ENCODE measurements at places on chromosomes 5 and 9.

DNA sequence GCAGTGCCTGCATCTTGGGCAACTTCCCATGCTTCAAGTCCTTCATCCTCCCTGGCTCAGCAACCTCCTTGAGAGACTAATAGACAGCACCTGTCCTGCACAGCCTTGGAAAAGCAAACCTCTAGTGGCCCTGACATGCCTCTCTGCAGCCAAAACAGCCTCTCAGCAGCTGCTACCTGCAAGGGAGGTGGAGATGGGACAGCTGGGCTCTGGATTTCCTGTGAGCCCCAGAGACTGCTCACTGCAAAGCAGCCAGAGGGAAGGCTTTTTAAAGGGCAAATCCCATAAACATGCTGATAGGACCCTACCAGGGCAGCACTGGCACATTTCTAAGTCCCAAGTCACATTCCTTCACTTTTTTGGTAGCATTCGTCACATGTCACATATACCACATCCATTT lies 31.5 kb upstream of the MYORG start:
- no peak for DNase-seq

DNA sequence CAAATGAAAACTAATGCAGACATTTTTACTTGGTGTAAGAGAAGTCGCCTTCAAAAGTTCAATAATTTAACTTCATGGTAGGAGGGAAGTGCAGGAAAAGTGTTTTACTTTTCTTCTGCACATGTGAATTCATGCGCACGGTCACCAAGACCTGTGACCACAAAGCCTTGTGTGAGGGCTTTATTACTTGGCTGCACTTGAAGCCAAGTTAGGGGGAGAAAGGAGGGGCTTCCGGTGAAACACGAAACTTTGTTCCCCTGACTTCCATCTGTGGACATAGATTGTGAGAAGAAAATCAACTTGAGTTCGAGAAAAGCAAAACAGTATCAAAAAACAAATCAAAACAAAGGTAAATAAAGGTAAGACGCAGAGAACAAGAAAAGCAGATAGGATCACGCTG lies 239.9 kb downstream of the ROR2 start:
- DNase-seq, result no peak

DNA sequence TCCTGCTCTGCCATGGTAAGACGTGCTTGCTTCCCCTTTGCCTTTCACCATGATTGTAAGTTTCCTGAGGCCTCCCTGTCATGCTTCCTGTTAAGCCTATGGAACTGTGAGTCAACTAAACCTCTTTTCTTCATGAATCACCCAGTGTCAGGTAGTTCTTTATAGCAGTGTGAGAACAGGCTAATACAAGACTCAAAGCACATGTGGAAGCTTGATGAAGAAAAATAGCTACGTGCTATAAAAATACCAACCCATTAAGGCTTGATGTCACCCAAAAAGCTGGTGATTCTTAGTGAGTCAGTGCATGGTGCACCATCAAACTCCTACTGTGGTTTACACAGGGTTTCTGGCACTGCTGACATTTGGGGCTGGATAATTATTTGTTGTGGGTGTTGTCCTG lies 332.2 kb downstream of the TMEM167A start:
- no peak for DNase-seq

GRCh38 chr5:51302343-51302742 lies 80.9 kb upstream of the ISL1 start:
- DNase-seq, result no peak

DNA sequence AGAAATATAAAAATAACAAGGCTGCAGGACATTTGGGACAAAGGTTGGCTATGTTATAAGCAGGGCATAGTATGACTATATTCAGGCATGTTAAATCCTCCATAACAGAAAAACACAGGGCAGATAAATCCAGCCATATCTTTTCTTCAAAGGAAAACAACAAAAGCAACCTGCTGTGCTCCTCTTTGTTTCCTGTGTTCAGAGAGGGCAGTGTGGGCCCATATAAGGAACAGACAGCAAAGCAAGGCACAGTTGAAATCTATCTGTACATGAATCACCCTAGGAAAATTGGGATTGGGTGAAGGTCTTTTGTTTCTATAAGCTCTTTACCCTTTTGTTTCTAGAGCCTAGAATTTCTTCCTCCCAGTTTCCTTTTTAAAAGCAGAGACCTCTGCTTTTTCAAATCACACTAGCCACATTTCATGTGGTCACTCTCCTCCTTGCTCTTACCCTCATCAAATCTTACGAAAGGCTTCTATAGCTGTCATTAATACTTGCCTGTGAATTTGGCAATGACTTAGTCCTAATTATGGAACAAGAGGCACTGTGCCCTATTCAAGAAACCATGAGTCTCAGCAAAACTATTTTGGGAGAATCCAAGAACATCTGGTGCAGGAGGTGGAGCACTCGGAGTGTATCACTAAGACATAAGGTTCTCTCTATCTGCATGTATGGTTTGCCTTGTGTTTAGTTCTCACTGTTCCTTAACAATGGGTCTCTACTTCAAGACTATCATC lies 1.8 kb downstream of the GZMA start:
- DNase-seq, result no peak

DNA sequence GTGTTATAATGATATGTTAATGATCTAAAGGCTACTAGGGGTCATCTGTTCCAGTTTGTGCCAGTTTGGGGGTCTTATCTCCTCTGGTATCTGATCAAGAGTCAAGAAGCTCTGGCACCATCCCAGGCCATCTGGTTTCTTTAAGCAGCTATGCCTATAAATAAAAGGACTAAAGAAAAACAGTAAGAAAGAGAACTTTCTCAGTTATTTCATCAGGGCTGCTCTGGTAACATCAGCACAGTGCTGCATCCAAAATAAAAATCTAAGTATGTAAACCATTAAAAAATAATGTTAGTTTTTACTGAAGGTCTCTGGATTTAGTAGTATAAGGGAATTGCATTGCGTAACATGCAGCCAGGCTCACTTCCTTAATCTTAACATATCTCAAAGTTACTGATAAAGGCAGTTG lies 185.0 kb downstream of the NR2F1-AS1 start:
- DNase-seq, result no peak

DNA sequence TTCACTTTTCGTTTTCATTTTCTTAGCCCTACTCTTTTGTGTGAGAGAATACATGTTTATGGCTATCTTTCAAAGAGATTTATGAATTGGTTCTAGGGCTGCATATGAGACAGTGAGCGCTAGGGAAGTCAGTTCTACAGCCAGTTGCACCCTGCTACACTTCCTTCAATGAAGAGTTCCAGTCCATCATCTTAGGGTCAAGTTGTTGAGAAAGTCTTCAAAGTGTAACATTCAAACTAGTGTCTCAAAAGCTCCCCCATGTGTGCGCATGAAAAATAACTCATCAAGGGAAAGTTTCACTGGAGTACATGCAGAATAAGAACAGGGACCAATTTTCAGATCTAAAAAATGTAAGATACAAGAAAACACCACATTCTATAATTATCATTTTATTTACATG lies 317.2 kb downstream of the DEPDC1B start:
- no peak for DNase-seq

DNA sequence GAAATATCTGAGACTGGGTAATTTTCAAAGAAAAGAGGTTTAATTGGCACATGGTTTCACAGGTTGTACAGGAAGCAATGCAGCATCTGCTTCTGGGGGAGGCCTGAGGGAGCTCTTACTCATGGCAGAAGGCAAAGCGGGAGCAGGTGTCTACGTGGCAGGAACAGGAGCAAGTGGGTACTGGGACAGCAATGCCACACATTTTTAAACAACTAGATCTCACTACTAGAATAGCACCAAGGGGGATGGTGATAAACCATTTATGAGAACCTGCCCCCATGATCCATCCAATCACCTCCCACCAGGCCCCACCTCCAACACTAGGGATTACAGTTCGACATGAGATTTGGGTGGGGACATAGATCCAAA lies 47.6 kb upstream of the HOMER1 start:
- no peak for DNase-seq

DNA sequence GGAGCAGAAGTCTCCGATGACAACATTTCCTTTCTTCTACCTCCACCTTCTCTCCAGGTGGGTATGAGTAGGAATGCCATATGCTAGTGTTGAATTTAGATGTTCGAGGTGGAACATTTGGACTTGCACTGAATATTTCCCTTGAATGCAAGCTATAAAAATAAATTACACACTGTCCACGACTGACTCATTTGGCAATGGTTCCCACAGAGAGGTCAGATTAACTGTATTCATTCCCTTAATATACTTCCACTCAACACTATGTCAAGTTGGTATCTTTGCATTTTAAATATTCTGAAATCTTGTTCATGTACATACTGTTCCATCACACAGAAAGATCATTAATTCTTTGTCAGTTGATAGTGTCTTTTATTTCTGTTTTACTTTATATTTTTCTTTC lies 222.6 kb upstream of the PIK3R1 start:
- DNase-seq, result no peak

DNA sequence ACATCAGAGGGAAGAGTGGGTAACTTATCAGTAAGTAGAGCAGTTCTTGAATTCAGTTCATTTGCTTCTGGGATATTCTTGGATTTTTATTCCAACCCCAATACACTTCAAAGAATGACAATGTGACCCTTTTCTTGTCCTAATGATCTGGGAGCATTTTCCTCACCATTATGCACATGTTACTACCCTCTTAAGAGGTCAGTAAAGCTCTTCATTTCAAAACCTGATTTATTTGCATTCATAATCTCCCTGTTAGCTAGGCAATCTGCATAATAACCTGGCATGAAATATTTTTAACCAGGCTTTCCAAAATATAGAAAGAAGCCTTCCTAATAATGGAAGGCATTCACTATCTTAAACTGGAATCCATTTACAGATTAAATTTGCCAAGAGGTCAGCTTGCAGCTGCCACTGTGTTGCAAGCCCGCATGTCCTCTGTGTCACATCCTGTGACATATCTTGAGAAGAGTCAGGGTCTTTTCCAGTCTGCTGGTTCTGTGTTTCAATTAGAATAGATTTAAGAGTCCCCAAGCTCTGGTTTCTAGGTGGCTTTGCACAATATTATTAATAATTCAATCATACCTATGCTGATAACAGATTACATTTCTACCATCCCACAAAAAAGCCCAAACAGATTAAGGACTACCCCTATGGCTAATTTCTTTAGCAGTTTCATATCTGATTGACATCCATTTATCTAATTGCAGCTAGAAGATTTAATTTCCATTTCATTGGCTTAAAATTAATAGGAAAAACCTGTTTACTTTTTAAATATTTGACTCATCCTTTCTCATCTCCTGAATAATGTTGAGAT lies 30.9 kb upstream of the PPP2R2B start:
- DNase-seq, result no peak

DNA sequence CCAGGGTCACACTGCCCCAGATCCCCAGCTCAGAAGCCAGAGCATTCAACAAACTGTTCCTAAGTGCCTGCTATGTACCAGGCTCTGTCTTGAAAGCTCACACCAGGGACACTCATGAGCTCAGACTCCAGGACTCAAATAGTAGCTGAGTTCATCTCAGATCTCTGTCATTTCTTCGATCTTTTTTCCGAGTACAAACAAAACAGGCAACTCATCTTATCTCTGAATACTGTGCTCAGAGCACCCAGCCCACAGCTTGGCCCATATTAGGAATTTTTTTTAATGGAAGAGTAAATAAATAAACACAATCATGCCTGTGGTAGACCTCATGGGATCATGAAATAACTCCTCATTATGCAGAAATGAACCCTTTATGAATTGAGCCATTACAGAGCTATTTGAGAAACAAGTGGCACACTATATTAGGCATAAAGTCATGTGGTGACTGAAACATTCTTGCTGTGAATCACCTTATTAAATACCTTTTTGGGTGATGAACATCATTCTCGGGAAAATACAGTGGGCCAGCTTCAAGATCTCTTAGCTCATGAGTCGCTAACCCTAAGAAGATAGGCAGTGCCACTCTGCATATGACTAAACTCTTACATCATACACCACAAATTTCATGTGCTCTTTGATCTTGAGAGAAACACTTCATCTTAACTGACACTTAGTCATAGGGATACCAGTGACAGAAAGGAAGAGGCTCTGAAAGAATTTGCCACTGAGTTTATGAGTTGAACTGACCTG lies 9.9 kb downstream of the SH3RF2 start:
- DNase-seq, result no peak

DNA sequence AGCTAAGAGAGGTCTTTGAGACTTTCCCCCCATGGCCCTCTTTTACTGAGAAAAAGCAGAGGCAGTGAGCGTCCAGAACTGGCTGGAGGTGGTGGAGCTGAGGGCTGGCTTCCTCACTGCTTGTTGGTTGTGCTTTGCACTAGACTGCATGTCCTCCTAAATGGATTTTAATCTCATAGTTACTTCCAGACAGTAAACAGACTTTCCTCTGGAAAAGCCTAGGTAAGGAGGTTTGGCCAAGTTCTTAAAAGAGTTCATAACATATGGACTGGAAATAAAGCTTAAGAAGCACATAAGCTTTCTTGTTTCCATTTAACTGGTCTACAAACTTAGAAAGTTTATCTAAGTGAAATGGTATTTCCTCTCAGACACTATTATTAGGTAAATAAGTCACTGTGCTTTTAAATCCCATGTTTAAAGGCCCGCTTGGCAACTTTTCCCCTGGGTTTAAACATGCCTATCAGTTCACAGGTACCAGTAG lies 2.0 kb downstream of the ASPN start:
- DNase-seq, result no peak

GRCh38 chr5:150999704-151000442 lies 20.5 kb upstream of the GPX3 start:
- DNase-seq, result no peak

- DNase-seq, result no peak
Observed at GRCh38 chr5:174221946-174222345, 176.4 kb downstream of the NSG2 start.

DNA sequence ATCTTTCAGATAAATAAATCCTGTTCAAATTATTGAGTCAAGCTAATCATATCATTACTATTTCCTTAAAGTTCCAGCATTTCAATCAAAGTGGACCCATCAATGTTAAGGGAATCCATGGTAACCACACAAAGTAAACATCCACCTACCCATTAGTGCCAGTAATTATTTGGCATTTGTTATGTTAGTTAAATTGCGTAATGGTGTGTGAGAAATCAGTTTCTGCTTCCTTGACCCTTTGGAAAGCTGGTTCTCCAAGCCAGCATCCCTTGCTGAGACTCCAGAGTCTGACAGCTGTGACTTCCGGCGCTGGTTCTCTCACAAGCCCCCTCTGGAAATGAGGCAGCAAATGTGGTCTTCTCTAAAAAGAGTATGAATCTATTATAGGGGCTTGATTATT lies 308.6 kb upstream of the EFNA5 start:
- DNase-seq, result no peak

GRCh38 chr5:10451137-10451824 lies 9.6 kb downstream of the ROPN1L start:
- DNase-seq, result no peak

- no peak for DNase-seq
Observed at GRCh38 chr9:98916660-98917059, 27.0 kb upstream of the COL15A1 start.

DNA sequence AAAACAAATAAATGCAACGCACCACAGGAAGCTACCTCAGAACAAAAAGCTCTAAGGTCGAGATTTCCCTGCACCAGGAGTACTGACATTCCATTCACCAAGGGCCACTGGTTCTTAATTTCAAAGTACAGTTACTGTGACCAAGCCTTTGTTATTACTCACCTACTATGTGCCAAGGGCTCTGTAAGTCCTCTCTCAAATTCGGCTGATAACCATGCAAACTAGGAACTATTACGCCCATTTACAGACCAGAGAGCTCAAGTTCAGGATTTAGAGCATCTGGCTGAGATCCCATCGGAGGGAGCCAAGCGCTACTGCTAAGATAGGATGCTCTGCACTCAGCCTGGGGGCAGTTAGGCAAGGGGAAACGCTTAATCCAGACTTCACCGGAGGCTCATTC lies 5.6 kb downstream of the MYO10 start:
- DNase-seq, result no peak

GRCh38 chr5:16780325-16780724 lies 155.8 kb downstream of the MYO10 start:
- no peak for DNase-seq

Measured in omental fat pad (tissue), 4 donors.